ENCODE measurements at places on chromosomes 12 and 14.
A peak's percentile ranks its signal among the peaks of the same experiment; 100 is the strongest.

DNA sequence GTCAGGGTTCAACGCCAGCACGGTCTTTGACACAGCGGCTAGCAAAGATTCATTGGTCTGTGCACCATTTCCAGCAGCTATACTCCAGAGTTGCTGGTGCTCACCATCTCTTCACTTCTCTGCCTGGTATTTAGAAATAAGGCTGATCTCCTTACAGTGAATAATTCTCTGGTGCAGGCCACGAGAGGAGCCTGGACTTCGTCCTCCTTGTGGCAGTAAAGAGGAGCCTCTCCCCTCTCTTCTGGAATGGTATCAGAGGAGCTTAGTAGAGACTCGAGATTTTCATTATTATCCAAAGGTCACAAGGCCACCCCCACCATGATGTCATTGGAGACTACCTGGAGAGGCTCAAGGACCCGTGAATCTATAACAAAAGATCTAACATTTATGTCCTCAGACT is 30.8 kb upstream of the BCL2L14 start:
- DNase-seq = peak; percentile 78

DNA sequence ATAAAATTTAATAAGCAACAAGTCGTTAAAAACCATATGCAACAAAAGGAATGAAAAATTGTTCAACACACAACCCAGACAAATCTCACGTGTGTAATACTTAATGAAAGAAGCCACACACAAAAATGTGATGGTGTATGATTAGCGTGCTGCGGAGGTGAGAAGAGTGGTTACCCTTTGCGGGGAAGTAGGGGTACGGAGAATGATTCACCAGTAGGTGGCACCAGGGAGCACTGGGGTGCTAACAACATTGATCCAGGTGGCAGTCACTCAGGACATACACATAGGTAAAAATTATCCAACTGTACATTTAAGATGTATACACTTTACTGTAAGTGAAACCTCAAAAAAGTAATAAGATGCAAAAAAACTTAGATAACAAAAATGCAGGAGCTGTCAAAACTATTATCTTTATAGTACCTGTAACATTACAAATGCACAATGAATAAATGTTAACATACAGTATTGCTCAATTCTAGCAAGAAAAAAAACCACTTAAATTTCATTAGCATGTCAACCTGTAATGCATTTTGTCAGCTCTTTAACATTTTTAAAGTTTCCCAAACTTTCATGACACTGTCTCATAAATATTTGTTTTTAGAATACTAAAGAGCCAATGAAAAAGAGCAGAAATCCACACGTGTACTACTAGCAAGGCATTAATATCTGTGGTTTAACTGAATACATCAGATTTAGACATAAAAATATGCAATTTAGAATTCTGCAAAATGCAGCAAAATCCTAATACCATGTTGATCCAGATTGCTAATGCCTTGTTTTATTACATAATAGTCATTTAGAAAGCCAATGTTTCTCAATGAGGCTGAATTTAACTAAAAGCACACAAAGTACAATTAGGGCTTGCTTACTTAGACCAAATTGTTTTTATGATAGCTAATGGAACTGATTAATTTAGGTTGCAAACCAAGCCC is 46.7 kb downstream of the TMCC3 start:
- DNase-seq = peak; percentile 82

- DNase-seq = no peak
Observed at GRCh38 chr12:132196038-132196872, 52.0 kb downstream of the NOC4L start.

DNA sequence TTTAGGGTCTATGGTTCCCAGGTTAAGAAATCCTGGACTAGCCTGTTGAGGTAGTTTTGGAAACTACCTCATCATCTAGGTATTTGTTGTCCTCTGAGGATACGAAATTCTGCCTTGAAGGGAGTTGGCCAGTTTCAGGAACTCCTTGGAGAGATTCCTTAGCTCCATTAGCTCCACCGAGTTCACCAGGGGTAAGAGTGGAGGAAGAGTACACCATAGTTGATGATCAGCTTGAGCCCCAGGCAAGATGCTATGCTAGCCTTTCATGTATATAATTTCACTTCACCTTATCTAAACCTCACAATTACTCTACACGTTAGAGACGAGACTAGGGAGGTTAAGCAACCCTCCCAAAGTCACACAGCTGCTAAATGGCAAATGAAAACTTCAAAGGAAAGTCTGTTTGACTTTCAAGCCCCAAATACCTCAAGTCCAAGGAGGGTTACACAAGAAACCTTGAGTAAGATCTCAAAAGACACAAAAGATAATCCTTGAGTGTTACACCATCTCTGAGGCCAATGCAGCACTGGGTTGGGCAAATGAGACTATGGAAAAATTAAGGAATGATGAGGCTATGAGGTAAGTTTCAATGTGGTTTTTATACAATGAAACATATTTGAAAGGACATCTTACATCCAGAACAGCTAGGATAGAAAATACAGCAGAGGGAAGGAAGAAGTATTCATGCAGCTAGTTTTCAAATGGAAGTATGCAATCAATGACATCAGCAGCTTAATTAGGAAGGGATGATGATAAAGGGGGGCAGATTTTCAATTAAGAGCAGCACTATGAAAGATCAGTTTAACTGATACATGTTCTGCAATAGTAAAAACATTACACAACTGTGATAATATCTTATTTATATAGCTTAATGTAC is 97.2 kb upstream of the KRAS start:
- DNase-seq = no peak

DNA sequence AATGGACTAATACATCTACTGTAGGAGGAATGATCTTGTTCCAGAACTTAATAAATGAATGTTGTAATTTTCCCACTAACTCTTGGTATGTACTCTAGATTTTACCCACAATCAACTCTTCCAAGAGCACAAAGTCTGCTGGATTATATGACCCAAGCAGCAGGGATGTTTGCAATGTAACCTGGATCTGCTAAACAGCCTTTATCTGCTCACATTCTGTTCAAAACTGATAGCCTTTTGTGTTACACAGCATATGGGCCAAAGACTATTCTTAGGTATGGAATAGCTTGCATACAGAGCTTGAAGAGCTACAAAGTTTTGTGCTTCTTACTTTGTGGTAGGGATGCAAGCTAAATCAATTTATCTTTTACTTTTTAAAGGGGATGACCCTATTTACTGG is 213.7 kb upstream of the DCN start:
- DNase-seq = no peak

DNA sequence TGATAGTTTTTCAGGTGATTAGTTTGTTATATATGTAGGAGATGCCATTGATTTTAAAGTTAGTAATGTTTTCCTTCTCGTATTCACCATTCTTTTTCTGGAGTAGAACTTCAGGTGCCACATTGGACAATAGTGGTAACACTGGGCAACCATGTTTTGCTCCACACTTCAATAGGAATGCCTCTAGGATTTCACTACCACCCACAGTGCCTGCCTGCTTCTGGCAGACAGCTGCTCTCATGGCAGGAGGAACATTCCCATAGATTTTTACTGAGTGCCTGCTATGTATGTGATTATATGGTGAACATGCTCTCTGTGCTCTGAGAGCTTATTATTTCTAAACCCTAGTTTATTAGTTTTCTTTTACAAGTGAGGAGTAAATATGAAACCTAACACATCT is 53.7 kb downstream of the GCH1 start:
- no peak for DNase-seq

DNA sequence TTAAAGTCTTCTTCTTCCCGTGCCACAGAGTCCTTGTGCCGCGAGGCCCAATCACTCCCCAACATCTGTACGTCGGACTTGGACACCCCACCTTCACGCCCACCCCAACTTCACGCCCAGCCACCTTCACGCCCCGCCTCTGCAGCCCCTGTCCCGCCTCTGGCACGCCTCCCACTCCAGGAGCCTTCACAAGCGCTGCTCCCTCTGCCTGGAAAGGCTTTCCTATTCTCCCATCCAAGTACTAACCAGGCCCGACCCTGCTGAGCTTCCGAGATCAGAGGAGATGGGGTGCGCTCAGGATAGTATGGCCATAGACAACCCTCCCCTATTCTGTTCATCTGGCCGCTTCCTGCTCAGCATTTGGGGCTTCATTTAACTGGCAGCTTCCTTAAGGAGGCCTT is 17.3 kb upstream of the EIF5 start:
- peak; percentile 74 for DNase-seq

DNA sequence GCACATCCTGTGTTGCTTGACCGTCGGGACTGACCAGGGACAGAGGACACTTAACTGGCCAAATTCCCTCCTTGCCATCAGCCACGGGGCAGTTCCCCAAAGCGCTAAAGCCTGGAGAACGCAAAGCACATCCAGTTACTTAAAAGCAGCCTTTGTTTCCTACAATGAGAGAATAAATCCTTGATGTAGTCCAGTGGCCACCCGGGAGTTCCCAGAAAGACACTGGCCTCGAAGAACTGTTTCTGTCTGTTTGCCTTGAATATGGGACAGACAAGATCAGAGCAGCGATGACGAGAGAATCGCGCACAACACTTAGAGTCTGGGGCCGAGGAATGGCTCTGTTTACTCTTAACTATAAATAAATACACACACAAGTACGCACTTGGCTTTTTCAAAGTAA is 102.2 kb downstream of the TNFAIP2 start:
- no peak for DNase-seq

GRCh38 chr14:20614038-20614840 is 23.1 kb upstream of the RNASE12 start:
- DNase-seq = peak; percentile 80

DNA sequence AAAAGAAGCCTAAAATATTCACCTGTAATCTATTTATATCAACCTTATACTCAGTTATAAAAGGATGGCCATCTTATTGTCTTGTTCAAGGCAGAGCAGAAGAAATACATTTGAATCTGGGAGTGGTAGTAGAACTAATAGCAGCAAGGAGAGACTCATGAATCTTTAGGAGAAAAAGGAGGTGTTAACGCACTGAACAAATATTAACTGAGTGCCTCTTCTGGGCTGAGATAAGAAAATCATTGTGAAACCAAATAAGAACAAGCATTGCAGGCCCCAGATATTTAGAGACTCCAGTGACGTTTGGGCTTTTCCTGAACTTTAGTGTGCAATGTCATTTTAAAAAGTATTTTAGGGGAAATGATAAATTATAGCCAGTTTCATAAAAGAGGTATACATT is 790.6 kb downstream of the DIO2 start:
- no peak for DNase-seq

- peak; percentile 77 for DNase-seq
Observed at GRCh38 chr12:130459916-130460315, 122.2 kb downstream of the PIWIL1 start.

DNA sequence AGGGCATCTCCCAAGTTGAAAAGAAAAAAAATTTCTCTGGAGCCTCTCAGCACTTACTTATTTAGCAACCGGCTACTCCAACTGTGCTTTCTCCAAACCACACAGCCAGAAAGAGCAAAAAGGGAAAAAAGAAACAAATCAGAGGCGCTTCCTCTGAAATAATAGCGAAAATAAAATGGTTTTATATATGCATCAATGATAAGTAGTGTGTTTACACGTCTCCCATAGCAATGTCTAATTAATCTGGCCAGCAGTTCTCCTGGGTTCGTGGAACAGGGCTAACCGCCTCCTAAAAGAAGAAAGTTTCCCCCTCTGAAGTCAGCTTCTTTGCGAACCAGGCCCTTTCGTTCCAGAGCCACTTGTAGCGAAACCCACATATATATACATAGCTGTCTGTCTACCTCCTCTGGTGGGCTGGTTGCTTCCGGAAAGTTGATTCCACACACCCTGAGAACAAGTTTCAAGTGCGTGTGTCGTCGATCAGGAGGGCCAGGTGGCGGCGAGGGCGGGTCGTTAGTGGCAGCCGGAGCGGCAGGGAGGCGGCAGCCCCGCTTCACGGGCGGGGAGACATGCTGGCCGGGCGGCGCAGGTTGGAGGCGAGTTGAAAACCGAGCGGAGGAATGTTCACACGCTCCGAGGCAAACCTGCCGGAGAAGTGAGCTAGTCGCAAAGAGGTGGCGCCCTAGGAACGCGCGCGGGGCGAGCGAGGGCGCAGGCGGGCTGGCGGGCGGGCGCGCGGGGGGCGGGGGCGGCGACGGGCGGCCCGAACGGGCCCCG is 2.7 kb downstream of the PTHLH start:
- peak; percentile 94 for DNase-seq

DNA sequence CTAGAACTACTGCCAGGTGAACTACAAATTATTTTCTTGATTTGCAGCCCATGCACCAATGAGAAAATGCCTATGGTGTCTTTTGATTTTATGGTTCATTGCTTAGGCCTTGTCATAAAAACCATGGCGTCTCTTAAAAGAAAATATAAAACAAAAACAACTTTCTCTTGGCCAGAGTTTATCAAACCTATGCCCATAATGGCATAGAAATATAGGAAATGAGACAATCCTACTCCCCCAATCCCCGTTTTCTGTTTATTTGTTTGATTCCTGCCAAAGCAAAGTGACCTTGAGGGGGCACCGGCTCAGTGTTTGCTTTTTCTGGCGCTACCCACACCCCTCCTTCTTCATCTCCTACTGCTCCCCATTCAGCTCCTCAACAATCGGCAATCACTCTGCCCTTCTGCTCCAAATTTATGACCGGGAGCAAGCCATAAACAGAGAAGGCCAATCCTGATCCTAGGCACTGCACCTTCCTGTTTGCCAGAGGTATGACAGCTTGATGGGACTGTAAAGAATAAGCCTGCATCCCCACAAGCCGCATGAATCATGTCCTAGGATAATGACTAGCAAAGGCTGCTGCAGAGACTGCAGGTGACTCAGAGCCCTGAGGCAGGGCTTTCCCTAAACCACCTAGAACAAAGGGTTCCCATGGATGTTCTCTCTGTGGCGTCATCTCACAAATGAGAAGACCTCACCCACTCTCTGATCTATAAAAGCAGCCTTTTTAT is 874.9 kb downstream of the NRXN3 start:
- peak; percentile 59 for DNase-seq

GRCh38 chr12:12717586-12718380 is 615 bp downstream of the CDKN1B start:
- peak; percentile 84 for DNase-seq

- DNase-seq = no peak
Observed at GRCh38 chr14:92635896-92636295, 112.5 kb downstream of the LGMN start.

DNA sequence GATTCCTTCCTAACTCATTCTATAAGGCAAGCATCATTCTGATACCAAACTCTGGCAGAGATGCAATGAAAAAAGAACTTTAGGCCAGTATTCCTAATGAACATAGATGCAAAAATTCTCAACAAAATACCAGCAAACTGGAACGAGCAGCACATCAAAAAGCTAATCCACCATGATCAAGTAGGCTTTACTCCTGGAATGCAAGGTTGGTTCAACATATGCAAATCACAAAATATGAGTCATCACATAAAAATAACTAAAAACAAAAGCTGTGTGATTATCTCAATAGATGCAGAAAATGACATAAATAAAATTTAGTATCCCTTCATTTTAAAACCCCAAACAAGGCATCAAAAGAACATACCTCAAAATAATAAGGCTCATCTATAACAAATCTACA is 98.9 kb downstream of the ACSS3 start:
- DNase-seq = no peak

GRCh38 chr14:95265106-95266094 is 54.3 kb downstream of the CLMN start:
- peak; percentile 49 for DNase-seq

GRCh38 chr12:124852329-124852831 is 11.3 kb downstream of the SCARB1 start:
- DNase-seq = no peak

GRCh38 chr14:36162267-36162666 is 14.3 kb downstream of the PTCSC3 start:
- DNase-seq = peak; percentile 45
